Cardiac fibroblast (primary cell): ENCODE measurements at places on chromosomes 5 and 9.
A peak's percentile ranks its signal among the peaks of the same experiment; 100 is the strongest.

GRCh38 chr5:169670769-169671525, 33.9 kb downstream of the DOCK2 start:
- DNase-seq, result no peak

GRCh38 chr9:109801484-109801883, 21.5 kb downstream of the PALM2AKAP2 start:
- DNase-seq, result no peak

- no peak for DNase-seq
Measured at GRCh38 chr9:9764821-9765220, 848.0 kb downstream of the PTPRD start.

- no peak for DNase-seq
Measured at GRCh38 chr9:27924502-27924901, 351.2 kb upstream of the C9orf72 start.

GRCh38 chr5:177523711-177524538, 7.2 kb upstream of the DDX41 start:
- no peak for DNase-seq

- no peak for DNase-seq
Measured at GRCh38 chr5:179294131-179294780, 51.0 kb downstream of the ADAMTS2 start.

DNA sequence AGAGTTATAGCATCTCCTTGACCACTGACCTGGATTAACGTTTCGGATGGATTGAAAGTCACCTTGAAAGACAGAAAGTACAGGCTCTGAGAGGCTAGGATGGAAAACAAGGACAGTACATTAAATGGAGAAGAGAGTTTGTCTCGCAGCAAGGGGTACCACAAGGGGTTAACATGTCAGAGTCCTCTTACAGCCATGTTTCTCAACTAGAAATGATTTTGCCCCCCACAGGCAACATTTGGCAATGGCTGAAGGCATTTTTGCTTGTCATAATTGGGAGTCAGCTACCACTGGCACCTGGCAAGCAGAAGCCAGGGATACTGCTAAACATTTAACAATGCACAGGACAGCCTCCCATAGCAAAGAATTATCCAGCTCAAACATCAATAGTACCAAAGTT, 90.8 kb upstream of the EQTN start:
- no peak for DNase-seq

DNA sequence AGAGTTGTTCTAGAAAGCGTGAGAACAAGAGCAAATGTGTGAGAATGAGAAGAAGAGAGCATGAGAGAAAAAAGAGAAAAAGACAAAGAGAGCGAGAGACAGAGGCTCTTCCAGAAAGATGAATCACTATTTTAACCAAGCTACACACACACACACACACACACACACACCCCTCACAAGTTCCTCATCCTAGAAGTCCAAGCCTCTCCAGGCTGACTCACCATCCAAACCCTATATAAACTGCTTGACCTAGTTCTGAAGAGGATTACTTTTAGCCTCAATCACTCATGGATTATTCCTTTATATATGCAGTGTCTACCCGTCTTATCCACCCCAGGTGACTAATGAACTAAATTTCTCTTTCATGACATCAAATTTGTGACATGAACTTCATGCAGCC, 37.6 kb downstream of the C9orf57 start:
- DNase-seq, result peak; percentile 87
